Kidney epithelial cell (primary cell): ENCODE measurements at places on chromosomes 12 and 14.
A peak's percentile ranks its signal among the peaks of the same experiment; 100 is the strongest.

DNA sequence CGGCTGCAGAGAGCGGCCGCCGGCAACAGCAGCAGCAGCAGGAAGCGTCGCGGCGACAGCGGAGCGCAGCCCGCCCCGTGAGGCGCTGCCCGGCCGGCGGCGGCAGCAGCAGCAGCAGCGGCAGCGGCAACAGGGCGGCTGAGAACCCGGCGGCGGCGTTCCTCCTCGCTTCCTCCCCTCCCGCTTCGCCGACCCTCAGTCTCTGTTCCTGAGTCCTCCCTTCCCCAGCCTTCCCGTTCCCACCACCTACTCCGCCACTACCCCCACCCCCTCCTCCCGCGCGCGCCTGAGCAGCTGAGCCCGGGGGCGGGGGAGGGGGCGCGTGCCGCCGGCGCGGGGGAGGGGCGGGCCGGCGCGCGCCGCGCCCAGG is 310 bp downstream of the BICDL1 start:
- DNase-seq, result no peak

- no peak for DNase-seq
Observed at GRCh38 chr12:105858981-105859710, 279.6 kb downstream of the NUAK1 start.

DNA sequence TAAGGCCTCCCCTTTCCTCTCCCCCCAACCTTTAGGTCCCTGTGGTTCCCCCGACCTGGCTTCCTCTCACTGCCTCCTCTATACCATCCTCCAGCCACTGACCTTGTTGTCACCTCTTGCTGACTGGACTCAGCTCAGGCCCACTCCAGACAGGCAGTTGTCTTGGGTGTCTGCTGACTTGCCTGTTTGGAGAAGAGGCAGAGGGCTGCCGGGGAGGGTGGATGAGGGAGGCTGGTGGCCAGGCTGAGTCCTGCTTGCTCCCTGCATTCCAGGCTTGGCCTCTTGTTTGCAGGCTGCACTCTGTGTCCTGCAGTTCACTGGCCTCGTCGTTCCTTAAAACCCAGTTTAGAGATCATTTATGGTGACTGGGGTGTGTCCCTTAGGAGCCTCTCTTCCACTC is 31.0 kb upstream of the RD3L start:
- DNase-seq, result no peak

GRCh38 chr12:106070611-106071010 is 68.1 kb downstream of the NUAK1 start:
- DNase-seq, result no peak

GRCh38 chr12:28294300-28294699 is 104.0 kb downstream of the CCDC91 start:
- peak; percentile 12 for DNase-seq

DNA sequence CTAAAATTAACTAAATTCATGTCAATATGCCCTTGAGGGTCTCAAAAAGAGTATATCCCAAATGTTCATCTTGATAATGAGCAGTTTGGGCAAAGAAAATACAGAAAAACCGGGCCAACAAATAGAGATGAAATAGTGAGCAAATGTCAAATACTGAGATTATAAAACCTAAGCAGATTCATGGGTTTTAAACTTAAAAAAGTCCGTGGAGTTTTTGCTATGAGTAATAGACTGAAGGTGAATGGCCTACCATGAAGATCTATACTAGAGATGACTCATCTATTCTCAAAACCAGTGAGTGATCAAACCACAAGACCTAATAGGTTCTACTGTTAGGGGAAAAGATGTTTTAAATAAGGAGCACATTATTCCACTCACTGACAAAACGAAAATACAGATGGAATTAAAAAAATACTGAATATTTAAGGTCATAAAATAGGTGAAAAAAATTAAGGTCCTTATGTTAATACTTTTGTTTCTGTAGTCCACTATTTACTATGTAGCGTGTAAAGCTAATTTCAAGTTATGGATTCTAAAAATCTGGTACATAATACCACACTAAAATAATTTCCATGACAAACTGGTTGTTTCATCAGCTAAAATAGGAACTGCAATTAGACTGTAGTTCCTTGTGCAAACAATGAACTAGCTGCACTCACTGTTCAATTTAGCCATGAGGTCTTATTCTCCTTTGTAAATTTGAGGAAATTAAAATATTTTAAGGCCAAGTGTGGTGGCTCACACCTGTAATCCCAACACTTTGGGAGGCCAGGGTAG is 5.0 kb downstream of the HNRNPC start:
- peak; percentile 79 for DNase-seq

GRCh38 chr12:106601496-106601895 is 18.7 kb downstream of the RFX4 start:
- no peak for DNase-seq

GRCh38 chr14:61691495-61691894 is 3.8 kb upstream of the HIF1A start:
- no peak for DNase-seq

DNA sequence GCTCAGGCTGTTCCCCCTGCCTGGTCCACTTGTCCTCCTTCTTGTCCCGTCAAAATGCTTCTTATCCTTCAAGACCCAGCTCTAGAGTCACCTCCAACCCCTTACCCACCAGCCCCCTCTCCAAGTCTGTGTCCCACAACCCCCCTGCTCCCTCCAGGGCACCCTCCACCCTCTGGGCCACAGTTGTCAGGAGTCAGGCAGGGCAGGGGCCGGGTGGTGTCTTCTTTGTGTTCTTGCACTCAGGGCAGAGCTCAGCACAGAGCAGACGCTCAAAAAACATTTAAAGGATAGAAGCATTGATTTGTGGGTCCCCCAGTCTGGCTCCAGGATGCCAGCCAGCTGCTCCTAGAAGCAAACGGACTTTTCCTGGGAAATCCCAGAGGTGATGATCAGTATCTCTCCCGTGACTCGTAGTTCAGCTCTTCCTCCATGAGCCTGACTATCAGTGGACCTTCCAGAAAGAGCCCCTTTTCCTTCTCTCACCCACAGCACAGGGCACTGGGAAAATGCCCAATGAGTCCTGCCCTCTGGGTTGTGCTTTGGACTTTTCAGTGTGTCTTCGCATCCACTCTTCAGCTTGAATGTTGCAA is 17.2 kb upstream of the BDKRB1 start:
- no peak for DNase-seq

DNA sequence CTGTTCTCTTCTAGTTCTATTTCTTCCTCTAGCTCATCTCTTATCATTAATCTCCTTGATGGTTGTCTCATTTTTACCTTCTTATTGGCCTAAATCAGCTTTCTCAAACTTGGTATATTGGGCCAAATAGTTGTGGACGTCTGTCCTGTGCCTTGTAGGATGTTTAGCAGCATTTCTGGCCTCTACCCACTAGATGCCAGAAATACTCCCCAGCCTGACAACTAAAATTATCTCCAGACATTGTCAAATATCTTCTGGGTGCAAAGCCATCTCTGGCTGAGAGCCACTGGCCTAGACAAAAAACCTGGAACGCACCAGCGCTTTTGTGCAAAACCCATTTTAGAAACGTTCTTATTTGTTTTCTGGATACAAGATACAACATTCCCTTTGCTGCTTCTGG is 38.8 kb upstream of the LRRC10 start:
- DNase-seq, result no peak

DNA sequence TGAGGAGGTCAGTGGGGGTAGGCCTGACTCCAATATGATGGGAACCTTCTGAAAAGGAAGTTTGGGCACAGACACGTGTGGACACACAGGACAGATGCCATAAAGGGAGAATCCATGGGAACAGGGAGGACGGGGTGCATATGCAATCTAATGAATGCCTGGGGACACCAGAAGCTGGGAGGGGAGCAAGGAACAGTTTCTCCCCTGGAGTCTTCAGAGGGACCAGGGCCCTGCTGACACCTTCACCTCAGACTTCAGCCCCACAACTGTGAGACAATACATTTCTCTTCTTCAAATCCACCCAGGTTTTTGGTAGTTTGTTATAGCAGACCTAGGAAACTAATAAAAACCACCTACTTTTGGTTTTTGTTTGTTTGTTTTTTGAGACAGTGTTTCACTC is 35.2 kb upstream of the CLIP1 start:
- DNase-seq, result no peak

GRCh38 chr12:47014474-47014873 is 64.9 kb upstream of the PCED1B start:
- DNase-seq, result no peak

DNA sequence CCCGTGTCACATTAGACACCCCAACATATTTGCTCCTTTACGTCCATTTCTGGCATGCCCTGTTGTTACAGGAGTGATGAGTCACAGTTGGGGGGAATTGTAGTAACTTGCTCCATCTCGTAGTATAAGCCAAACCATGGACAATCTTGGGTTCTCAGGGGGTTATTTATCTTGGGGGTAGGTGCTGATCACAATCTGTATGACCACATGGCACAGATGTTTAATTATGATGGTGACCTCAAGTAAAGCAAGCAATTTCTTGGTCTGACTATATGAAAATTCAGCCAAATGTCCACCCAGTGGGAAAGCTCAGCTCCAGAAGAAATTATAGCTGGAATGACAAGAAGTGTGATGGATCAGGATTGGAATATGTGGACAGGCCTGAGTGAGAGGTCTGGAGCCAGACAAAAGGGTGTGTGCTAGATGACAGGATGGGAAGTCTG is 32.1 kb upstream of the STON2 start:
- no peak for DNase-seq

GRCh38 chr12:94649349-94650142 is 811 bp downstream of the TMCC3 start:
- DNase-seq, result no peak

GRCh38 chr14:38994731-38995130 is 108.3 kb downstream of the SEC23A start:
- no peak for DNase-seq

- no peak for DNase-seq
Observed at GRCh38 chr14:54975856-54976255, 51.0 kb downstream of the WDHD1 start.

DNA sequence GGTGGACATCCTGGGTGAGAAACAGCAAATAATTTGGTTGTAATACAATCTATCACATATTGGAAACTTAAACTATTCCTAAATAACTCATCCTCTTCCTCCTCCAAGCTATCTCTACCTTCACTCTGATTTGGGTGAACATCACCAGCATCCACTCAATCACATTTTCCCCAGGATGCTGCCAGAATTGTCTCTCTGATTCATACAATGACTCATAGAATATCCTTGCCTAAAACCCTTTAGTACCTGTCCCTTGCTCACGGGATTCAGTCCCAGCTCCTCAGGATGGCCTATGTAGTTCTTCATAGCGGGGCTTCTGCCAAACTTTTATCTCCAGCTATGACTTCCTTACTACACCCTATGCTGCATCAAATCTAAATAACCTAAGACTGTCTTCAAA is 146.8 kb downstream of the EMP1 start:
- no peak for DNase-seq

DNA sequence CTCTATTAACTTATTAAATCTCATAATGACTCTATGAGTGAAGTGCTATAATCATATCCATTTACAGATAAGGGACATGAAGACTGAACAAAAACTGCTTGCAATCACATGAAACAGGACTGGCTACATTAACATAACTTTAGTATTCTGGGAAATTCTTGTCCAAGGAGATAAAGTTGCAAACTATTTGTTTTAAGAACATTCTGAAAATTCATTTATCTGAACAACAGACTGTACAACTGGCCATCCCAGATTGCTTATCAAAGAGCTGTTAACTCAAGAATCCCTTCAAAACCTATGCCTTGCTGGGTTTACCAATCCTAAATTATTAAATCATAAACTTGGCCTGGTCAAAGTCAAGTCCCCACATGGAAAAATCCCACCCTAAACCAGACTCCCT is 39.2 kb upstream of the POC1B start:
- no peak for DNase-seq

- no peak for DNase-seq
Observed at GRCh38 chr12:83010169-83010804, 323.6 kb downstream of the TMTC2 start.
